Type B pancreatic cell (in vitro differentiated cells): ENCODE measurements at places on chromosomes 3 and 15.

DNA sequence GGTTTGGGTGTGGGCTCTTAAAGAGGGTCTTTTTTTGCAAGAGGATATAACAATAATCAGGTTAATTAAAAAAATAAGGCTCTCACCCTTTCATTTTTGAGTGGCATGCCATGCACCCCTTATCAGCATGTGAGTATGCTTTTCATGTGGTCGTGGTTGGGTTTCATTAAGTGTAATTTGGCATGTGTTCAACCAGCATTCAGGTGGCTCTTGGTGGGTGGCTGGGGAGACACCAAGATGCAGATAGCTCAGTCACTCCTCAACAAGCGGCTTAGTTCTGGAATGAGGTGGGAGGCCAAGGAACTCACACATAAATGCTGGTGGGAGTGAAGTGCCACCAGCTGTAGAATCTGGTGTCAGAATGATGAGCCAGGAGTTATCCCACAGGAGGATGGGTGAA is 66.8 kb downstream of the FLNB start:
- no peak for DNase-seq

DNA sequence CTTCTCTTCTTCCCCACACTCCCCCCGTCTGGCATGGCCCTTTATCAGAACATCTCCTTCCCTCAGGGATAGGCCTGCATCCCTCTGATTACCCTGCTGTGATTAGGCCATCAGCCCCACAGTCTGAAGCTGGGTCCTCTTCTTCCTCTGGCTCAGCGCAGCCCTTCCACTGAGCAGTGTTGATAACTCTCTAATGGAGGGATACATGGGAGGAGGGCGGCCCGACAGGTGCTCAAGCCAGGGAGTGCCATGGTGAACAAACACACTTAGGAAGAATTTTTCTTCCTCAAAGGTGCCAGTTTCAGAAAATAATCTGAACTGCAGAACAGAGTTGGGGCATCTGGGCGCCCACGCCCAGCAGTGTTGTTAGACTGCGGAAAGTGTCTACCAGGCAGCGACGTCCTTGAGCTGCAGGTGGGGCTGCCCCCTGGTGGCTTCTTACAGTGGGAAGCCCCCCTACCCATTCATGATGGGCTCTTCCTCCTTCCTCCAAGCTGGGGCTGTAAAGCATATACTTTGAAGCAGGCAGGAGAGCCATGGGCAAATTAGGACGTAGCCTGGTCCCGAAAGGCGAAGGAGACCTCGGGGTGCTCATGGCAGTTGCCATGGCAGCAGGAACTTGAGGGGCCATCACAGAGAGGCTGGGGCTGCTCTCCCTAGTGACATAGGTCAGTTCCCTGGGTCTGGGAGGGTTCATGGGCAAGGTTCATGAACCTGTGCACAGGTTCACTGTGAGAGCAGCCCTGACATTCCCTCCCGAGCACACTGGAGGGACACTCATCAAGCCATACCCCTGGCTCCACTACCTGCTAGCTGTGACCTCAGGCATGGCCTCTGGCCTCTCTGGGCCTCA is 33.2 kb upstream of the NR2C2 start:
- no peak for DNase-seq

GRCh38 chr3:141078200-141078599 is 27.1 kb downstream of the SPSB4 start:
- DNase-seq: no peak

GRCh38 chr3:182041668-182042291 is 330.1 kb downstream of the SOX2 start:
- DNase-seq: no peak
